ENCODE measurements at places on chromosomes 3 and 15. TPM values are rescaled to one million over a fixed set of nuclear protein-coding genes. Genes with fewer than 3 reads are reported as not detected.

DNA sequence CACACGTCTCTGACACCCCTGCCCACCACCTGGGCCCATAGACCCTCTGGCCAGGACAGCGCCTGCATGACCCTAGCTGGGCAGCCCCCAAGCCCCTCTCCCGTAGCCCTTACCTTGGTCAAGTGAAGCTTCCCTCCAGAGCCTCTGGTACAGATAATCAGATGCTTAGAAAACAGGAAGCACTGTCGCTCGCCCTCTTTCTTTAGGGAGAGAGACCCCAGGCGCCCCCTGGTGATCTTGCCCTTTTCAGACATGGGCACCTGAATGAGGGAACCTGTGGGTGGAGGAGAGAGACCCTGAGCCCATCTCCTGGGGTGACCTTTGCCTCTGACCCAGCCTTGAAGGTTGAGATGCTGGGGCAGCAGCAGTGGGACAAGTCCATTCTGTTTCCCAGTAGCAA lies 65.4 kb downstream of the RASGRF1 start:
- no peak for DNase-seq

- no peak for DNase-seq
These were observed 53.6 kb upstream of the MINAR1 start for GRCh38 chr15:79378394-79379109.

GRCh38 chr15:100939791-100940190 lies 20.6 kb downstream of the LRRK1 start:
- DNase-seq, result no peak

GRCh38 chr3:89046661-89047060 lies 60.8 kb upstream of the EPHA3 start:
- DNase-seq, result no peak

GNB4 gene
- total RNA-seq, result 1.9 TPM

All from CD8-positive, alpha-beta memory T cell (primary cell).